ENCODE measurements at places on chromosomes 7 and 10.

DNA sequence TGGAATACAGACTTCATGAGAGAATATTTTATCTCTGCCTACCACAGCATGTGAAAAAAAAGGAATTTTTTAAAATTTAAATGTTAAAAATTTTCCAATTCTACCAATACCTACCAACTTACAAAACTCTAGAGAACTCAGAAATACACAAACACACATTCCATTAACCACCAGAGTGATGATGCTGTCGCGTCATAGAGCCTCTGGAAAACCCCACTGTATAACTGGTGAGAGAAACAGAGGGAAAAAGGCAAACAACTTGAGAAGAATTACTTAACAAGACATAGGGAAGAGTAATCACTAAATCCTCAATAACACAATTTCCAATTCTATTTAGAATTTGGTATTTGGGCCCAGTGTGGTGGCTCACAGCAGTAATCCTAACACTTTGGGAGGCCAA lies 6.2 kb upstream of the SPOCK2 start:
- no peak for DNase-seq

DNA sequence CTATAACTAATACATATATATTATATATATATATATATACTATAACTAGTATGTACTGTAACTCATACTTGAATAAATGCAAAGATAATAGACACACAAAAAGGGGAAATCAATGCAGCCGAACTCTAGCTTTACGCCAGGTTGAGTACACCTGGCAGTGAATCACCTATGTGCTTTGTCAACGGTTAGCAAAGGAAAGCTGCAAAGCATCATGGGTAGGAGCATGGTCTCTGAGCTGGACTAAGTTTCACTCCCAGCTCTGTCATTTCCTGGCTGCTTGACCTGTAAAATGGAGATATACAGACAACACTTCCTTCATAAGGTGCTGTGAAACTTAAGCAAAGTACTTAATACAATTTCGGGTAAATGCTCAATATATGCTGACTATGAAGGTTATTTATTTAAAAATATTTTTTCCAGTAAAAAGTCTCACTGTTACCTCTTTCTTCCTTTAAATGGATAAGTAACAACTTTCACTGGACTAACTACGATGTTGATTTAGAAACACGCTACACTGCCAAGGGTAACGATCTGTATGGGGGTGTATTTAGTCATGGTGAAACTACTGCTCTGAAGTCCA lies 61.7 kb upstream of the ITGA8 start:
- DNase-seq: no peak

DNA sequence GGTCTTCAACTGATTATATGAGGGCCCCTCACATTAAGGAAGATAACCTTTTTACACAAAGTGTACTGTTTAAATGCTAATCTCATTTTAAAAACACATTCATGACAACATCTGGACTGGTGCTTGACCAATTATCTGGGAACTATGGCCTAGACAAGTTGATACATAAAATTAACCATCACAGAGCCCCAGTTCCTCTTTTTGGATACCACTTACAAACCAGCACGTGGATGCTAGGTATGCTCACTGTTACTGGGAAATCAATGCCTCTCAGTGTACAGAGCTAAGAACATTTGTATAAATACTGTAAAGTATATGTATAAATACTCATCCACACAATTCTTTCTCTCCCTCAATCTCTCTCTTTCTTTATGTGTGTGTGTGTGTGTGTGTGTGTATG lies 1217.8 kb upstream of the LRRTM3 start:
- DNase-seq: no peak

GRCh38 chr10:62732841-62733653 lies 71.5 kb upstream of the ADO start:
- no peak for DNase-seq

GRCh38 chr10:11178606-11179515 lies 161.2 kb downstream of the CELF2 start:
- peak; percentile 70 for DNase-seq

- DNase-seq: no peak
Observed at GRCh38 chr10:83252169-83252568, 887.1 kb upstream of the GHITM start.

- DNase-seq: no peak
Observed at GRCh38 chr10:117312430-117312829, 62.8 kb downstream of the PDZD8 start.

- no peak for DNase-seq
Observed at GRCh38 chr7:37450035-37450434, 1.4 kb upstream of the ELMO1 start.

- peak; percentile 25 for DNase-seq
Observed at GRCh38 chr7:389911-390601, 100.1 kb downstream of the FOXL3 start.

DNA sequence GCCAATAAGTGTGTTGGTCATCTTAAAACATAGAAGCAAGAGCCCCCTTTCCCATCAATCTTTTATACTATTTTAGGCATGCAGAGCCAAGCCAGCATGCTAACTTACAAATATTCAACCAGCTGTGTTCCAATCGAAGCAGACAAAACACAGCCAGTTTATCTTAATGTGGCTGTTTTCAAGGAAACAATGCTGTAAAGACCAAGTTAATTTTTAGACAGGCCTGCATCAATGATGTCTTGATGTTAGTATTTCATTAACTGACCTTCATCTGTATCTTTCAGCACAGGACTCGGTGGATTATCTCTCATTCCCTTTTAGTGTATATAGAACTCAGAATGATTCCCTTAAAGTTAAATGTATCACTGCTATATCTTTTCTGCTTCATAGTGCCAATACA lies 262.0 kb upstream of the ZWINT start:
- DNase-seq: no peak

GRCh38 chr7:132656846-132657776 lies 80.8 kb upstream of the PLXNA4 start:
- no peak for DNase-seq

DNA sequence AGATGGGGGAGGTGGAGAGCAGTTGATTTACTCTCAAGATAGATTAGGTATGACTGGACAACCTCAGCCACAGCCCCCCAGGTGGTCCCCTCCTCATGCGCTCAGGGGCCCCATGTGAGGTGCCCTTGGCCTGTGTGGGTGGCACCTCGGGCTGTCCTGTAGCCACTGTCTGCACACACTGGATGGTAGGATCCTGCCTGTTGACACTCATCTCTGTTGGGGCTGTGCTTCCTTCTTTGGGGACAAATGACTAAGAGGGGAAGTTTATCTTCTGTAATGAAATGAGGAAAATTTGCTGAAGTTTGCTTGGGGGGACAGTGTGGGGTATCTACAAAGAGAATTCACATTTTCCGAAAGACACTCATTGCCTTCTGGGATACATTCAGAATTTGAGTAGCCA lies 53.6 kb upstream of the ANTXRL start:
- no peak for DNase-seq

GRCh38 chr7:41134300-41135255 lies 568.3 kb downstream of the INHBA start:
- no peak for DNase-seq

DNA sequence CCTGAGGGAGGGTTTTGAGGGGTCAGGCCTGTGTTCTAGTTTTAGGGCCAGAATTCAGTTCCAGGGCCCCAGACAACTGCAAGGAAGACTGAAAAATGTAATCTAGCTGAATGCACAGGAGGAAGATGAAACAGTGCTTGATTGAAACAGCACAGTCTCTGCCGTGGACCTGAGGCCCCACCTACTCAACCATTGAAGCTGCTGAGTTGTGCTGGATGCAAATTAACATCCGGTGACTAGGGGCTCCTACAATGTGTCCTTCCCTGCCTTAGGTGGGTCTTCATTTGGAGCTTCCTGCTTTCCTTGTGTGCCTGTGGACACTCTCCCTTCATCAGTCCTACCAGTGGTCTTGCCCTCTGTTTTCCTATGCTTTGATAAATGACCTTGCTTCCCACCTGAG lies 5.7 kb downstream of the GLRX3 start:
- no peak for DNase-seq

DNA sequence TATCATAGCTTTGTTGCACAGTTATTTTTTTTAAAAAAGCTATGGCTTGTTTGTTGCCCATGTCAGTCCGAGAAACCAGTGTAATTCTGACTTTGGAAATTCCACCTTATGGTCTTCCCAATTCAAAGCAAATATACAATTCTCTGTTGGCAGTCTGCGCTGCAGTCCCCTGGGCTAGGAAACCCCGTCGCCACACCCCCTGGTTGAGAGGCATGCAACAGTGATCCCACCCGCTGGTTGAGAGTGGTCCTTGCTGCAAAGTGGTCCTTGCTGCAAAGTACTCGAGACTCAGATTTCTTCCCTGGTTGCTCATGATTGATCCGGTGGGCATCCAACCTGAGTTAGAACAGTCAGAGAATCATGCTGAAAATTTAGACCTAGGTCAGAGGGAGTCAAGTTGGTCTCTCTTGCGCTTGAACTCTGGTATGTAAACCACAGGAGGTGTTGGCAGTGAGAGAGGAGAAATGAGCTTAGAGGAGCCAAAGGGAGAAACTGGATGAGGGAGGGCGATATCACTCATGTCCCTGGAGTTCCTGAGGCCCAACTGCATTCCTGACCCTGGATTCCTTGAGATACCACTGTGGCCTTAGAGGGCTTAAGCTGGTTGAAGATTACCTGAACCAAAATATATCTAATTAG lies 45.0 kb upstream of the STK17A start:
- DNase-seq: no peak

DNA sequence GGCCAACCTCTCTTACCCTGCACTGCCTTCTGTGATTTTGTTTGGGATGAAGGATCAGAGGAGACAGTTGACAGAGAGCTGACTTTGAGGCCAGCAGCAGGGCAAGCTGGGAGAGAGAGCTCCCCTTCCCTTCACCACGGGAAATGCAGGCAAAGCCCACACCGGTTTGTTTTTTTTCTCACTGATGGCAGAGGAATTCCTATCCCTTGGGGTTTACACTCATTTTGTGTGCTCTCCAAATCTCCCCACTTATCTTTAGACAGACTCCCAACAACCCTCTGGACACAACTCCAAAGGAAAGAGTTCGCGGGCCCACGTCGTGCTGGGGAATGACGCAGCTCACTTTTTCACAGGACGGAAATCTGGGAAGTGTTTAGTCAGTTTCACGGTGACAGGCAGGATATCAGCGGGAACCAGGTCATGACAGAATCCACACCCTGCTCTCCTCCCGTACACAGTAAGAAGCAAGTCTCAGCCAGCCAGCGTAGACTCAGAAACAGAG lies 68.3 kb upstream of the FAM171A1 start:
- no peak for DNase-seq

GRCh38 chr7:41375582-41375981 lies 327.3 kb downstream of the INHBA start:
- no peak for DNase-seq

DNA sequence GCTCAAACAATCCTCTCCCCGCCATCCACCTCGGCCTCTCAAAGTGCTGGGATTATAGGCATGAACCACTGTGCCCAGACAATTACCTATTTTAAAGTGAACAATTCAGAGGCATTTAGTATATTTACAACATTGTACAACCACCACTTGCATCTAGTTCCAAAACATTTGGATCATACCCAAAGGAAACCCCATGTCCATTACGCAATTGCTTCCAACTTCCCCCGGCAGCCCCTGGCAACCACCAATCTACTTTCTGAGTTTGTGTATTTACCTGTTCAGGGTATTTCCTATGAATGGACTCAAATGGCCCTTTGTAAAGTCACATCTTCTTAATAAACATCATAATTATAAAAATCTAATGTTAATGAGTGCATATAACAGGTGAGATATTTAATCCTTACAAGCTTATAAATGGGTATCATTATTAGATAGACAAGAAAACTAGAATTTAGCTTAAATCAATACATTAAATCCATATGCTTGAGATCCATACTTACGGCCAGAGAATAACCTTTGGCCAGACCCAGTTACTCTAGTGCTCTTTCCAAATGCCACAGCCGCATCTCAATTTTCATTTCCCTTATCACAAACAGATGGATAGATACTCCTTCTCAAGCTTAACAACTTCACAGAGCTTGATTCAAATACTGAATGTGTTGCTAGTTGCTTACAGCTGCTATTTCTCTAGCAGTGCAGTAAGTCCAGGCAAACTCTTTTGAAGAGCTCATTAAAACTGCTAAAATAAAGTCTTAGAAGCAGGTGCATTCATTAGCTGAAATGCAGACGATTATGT lies 133.4 kb upstream of the MKLN1 start:
- DNase-seq: no peak

GRCh38 chr10:71090330-71090729 lies 122.0 kb upstream of the UNC5B start:
- peak; percentile 6 for DNase-seq

DNA sequence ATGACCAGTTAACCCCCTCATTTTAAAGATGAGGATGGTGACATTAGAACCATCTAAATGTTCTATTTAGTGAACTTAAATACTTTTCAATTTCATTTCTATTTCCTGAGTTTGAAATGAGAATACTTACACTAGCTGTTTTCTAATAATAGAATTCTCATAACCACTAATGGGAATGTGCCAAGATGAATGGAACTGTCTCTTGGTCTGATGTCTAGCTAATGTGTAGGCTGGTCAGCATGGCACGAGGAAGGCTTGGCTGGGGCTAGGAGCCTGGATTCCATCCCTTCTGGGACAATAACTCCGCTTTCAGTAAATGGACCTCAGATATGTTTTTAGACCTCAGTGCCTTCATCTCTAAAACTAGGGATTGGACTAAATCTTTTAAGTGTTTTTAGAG lies 185.8 kb upstream of the NRP1 start:
- DNase-seq: no peak

GRCh38 chr10:76975126-76975525 lies 662.5 kb downstream of the KCNMA1 start:
- no peak for DNase-seq

DNA sequence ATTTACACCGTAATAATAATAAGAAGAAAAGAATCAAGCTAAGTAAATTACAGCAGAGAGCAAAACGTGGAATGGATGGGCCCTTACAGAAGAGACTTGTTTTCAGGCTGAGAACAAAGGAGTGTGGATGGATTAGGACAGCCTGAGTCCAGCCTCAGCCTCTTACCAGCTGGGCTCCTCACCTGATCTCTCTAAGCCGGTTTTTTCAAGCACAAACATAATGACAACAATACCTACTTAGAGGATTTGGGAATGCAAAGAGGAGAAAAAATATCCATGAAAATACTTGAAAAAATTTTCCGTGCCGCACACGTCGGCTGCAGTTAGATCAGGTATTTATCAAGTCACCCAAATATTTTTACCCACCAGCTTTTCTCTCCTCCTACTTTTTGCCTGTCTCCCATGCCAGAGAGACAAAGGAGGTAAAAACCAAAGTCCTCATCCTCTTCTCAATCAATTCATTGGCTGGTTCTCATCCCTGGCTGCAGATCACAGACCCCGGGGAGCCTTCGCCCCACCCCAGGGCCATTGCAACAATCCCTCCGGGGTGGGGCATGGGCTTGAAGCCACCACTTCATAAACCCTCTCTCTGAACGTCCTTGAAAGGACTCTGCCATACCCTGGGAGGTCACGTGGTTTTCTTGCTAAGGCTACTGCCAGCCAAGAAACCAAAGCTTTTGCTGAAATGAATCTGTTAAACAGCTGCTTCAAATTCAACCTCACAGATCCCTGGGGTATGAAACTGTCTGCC lies 29.7 kb upstream of the GTF2I start:
- DNase-seq: no peak

DNA sequence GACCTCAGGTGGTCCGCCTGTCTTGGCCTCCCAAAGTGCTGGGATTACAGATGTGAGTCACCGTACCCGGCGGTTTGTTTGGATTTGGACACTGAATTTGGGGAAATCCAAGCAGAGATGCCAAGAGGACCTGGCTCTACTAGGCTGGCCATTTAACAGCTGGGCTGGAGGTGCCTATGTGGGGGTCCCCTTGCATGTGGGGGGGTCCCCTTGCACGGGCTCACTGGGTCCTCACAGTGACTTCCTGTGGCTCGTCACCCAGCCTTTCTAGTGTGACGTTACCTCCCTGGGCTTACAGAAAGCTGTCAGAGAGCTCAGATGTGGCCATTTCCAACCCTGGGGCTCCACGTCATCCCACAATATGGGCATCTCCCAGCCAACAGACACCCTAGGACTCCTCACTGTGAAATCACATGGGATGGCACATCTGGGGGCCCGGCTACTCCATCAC lies 49.3 kb upstream of the GNA12 start:
- no peak for DNase-seq
